ENCODE measurements at places on chromosomes 12 and 14. TPM values are rescaled to one million over a fixed set of nuclear protein-coding genes. Genes with fewer than 3 reads are reported as not detected.

PGF gene
- 30.2 TPM for total RNA-seq

PLCZ1 gene
- not detected for total RNA-seq

SYT10 gene
- 0.09 TPM for total RNA-seq

- DNase-seq: peak; percentile 8
- H3K4me1 ChIP-seq: no peaks in the 10 kb centered on the region
- no peak overlapping the region for H3K4me3 ChIP-seq
- H3K36me3 ChIP-seq: no peaks in the 10 kb centered on the region
These were observed 209.7 kb downstream of the ATXN7L3B start for GRCh38 chr12:74747305-74747704.

- no peaks in the 10 kb centered on the region for H3K36me3 ChIP-seq
- H3K27ac ChIP-seq: no peak overlapping the region
- no peaks in the 10 kb centered on the region for H3K27me3 ChIP-seq
- no peak for DNase-seq
These were observed 927.7 kb downstream of the FLRT2 start for GRCh38 chr14:86457481-86458135.

TMEM229B gene
- total RNA-seq: 0.40 TPM

HOXC11 gene
- total RNA-seq: 2.9 TPM

DNA sequence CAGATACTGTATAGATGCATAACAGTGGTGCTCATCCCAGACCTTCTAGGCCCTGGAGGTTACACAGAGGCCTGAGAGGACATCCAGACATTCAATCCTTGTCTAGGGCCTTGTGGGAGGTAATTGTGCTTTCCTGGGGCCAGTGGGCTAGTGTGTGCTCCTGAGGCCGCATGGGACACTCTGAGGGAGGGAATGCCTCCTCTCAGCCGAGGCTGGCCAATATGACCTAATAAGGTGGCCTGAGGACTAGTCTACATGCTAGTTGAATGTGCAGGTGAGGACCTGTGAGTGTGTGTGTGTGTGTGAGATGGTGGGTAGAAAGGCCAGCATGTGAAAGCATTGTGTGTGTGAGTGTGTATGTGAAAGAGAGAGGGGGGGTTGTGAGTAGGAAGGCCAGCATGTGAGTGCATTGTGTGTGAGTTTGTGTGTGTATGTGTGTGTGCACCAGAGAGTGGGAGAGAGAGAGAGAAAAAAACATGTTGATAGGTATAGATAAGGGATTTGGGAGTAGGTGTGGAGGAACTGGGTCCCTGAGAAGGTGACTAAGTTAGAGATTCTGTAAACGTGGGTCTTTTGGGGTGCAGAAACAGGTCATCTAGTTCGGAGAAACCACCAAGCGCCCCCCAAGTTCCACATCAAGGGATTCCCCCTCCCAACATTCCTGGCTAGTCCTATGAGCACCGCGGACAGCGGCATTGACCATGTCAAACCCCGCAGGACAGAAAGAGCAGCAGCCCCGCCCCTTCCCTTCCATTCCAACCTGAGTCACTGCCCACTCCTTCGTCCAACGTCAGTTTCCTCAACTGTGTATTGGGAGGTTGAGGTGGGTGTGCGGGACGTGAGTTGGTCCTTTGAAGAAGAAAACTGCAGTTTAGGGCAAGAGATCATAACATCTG lies 9.7 kb upstream of the KRT81 start:
- H3K4me3 ChIP-seq: no peak overlapping the region
- DNase-seq: no peak
- peaks cover 10% of the 10 kb centered on the region for H3K27me3 ChIP-seq
- no peaks in the 10 kb centered on the region for H3K36me3 ChIP-seq
- no peak overlapping the region for H3K27ac ChIP-seq
- H3K4me1 ChIP-seq: no peaks in the 10 kb centered on the region

All from muscle of leg (tissue), 16 donors.